ENCODE measurements at places on chromosomes 5 and 9.

DNA sequence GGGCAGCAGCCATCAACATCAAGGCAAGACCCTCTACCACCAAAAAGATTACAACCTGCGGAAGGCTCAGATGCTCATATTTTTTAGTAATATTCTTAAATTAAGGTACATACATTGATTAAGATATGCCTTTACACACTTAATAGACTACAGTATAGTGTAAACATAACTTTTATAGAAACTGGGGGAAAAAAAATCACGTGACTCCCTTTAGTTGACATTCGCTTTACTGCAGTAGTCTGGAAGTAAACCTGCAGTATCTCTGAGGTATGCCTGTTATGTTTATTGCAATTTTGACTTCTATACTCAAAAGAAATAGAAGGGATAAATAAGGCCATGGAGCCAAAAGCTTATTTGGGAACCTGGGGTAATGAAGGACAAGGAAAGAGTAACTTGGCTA is 15.1 kb upstream of the GCNT4 start:
- DNase-seq, result no peak

- no peak for DNase-seq
Measured at GRCh38 chr9:26812217-26812616, 80.4 kb downstream of the CAAP1 start.

DNA sequence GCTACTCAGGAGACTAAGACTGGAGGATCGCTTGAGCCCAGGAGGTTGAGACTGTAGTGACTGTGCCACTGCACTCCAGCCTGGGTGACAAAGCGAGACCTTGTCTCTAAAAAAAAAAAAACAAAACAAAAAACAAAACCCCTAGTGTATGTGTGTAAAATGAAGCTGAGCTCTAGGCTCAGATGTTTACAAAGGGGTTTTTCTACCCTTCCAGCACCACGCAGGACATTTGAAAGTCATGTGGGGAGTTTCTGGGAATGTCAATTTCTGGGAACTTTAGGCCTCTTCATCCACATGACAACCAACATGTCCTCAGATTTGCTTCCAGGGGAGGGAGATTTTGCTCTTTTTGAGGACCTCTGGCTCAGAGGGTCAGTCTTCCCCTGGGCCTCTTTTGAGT is 42.4 kb upstream of the AIF1L start:
- no peak for DNase-seq

- no peak for DNase-seq
Measured at GRCh38 chr9:106621313-106622163, 241.4 kb upstream of the ZNF462 start.

DNA sequence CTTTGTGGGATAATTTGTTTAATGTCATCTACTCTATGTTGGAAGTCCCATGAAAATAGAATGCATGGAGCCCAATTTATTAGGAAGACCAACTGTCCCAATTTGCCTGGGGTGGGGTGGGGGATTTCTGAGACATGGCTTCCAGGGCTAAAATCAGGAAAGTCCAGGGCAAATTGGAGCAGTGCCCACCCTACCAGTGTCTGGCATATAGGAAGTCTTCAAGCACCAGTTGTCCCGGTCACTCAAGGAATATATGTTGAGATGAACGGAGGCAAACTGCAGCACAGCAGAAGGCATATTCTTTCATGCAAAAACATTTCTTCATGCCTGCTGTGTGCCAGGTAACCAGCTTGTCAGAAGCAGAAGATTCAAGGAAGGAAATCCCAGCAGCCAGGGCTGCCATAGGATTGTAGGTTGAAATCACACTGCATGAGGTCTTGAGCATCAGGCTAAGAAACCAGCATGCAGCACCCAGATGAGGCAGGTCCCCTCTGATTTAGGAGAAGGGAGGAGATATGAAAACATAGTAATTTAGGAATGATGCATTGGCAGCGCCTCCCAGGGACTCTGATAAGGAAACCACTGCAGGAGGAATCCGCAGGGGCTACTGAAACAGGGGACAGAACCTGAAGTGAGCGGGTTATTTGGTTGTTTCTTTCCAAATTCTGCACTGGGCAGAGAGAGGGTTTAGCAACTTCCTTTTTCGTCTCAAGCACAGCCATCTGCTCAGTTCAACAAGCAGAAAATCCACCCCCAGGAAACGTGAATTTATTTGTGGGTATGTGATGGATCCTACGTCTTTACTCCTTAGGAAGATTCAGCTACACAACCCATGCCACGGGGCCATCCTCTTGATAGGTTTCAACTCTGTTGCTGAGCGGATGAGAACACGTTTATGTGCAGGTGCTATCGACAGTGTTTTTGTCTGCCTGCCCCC is 112.6 kb upstream of the CPEB4 start:
- DNase-seq, result no peak

GRCh38 chr5:179269781-179270543 is 75.3 kb downstream of the ADAMTS2 start:
- DNase-seq, result no peak

DNA sequence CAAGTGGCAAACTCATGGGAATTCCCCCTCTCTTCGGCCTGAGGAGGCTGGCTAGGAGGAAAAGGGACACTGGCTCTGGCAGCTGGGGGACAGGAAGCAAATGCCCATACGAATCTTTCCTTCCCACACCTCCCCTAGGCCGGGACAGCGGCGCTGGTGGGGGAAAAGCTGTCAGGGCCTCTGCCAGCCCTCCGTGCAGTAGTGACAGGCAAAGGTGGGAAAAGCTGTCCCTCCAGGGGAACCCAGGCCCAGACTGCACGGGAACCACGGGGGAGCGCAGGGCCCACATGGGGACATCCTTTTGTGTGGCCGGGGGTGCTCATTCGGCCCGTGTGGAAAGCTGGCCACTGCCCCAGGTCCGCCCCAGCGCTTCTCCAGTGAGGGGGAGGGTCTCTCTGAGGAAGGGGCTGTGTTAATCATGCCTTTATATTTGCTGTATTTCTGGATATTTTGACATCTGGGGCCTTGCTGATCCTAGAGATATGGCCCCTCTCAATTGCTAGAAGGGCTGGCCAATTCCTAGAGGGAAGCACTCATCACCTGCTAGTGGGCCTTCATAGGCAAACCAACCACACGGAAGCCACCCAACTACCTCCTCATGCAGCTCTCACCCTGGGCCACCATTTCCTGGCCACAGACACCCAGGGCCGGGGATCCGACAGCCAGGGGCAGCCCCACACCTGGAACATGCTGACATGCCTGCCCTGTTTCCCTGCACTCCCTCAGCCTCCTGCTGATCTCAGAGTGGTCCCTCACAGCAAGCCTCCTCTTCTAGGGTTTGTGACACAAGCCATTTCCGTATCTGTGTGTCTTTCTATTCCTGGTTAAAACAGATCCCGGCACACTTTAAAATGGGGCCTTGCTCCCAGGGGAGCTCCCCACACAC is 138.8 kb downstream of the ROR2 start:
- no peak for DNase-seq

- DNase-seq, result peak; percentile 43
Measured at GRCh38 chr9:93577078-93577974, 942 bp downstream of the PHF2 start.

DNA sequence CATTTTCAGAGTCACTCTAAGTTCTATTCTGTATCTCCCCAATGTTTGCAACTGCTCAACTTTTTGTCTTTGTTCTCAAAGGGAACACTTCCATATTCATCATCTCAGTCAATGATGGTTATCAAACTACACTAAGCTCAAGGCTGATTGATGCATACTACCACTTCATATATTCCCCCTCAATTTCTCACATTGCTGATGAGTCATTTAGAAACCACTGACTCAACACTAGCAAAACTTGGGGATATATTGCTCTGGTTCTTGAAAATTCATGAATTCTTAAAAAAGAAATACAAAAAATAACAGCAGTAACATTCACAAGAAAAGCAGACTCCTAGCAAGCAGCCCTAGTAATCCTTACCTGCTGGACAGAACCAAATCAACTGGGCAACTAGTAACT is 52.2 kb downstream of the ABHD17B start:
- DNase-seq, result no peak

DNA sequence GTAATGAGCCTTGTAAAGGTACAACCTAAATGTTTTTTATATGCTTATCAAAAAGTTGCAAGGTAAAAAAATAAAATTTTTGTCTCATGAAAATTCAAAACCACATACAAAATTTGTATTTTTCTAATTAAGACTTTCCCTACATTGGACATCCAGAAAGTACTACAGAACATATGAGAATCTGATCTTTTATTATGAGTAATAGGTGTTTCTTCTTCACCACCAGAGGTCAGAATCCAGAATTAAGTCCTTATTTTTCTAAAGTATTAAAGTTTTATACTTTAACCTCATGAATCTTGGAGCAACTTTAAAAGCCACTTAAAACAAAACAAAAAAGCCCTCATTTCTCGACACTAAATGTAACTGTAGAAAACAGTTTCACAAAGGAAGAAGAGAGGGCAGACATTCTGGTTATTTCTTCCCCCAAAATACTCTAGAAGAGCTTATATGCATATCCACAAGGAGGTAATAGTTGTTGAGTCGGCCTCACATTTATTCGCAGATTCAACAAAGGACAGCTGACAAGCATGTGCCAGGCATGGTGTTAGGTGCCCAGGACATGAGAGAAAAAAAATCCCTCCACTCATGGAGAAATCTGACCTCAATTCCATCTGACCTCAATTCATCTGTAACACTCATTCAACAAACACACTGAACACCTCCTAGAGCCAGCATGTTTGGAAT is 69.3 kb downstream of the MLLT3 start:
- DNase-seq, result no peak
